ENCODE measurements at places on chromosomes 12 and 14. TPM values are rescaled to one million over a fixed set of nuclear protein-coding genes. Genes with fewer than 3 reads are reported as not detected.

NOVA1 gene
- total RNA-seq, result 11.0 TPM

DNA sequence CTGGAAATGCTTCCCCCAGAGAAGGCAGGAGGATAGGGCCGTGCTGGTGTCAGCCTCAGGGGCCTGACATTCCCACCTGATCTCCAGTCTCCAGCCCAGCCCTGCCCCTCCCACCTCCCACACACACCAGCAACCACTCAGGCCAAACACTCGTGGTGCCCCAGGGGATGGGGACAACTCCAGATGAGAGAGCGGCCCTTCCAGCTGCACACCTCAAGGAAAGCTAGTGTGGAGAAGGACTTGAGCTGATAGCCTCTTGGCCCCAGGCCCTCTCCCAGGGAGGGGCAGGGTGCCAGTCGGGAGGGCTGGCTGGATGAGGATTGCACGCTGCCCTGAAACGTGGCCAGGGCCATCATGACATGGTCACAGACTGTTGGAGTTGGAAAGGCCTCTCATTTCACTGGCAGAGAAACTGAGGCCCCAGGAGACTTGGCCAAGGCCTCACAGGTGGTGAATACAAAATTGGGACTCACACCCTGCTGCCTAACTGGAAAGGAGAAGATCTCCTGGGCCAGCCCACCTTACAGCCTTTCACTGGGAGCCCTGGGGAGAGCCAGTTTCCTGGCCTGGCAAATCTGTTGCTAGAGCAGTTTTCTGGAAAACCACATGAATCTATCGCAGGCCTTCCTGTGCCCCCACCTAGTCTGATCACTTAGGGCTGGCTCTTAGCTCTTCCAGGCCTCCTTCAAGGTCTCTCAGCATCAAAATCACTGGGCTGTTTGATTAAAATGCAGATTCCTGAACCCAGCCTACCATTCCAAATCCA is 52.1 kb downstream of the IRF2BPL start:
- DNase-seq, result no peak

GRCh38 chr12:18421867-18422266 is 160.5 kb downstream of the PIK3C2G start:
- no peak for DNase-seq

DNA sequence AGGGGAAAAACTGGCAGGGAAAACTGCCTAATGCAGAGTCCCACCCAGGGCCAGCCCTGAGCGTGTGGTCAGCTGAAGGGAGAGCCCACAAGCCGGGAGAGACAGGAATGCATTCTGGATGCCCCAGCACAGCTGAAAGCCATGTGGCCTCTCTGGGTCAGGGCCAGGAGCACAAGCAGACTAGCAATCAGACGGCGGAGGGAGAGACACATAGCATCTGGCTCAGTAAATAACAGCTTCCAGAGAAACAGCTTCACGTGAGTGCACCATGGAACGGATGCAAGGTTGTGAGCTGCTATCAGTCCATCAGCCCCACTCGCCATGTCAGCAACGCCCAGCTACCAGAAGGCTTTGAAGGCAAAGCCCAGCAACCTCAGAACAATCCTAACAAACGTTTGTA is 28.2 kb upstream of the TMEM106C start:
- DNase-seq, result no peak

GRCh38 chr12:69810870-69811498 is 14.0 kb upstream of the MYRFL start:
- DNase-seq, result no peak

DNA sequence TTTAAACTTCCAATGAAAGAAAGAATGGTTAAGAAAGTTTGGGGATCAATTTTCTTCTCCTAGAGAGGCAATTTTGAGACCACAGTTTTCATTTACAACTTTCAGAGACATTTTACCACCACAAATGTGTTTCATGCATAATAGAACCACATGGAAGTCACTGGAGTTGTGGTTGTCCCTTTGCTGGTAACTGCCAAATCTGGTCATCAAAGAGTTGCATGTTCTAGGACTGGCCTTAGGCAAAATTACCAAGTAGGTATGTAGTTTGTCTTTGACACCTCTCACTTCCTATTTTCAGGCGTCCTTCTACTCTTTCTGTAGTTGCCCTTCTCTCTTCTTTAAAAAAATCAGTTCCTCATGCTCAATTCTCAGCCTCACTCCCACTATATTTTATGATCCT is 54.3 kb upstream of the TMX1 start:
- DNase-seq, result no peak

- no peak for DNase-seq
Observed at GRCh38 chr12:83156815-83157214, 470.1 kb downstream of the TMTC2 start.

CD69 gene
- 40.3 TPM for total RNA-seq

NPFF gene
- total RNA-seq, result not detected

DNA sequence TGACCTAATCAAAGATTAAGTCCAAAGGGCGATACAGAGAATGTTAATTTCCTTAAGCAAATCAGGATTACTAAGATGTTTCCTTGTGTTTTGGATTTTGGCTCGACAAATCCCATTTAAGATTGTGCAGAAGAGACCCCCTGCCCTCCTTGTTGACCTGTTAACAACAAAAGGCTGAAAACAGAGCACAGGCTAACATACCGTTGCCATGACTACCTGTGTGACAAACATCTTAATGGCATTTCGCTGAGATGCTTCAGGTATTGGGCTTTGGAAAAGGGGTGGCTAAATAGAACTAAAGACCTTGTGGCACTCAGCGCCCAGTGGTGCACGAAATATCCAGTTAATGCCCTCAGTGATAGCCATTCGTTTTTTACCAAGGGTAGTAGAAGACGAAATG is 1532.3 kb upstream of the TMEM132C start:
- DNase-seq, result no peak

- DNase-seq, result no peak
Observed at GRCh38 chr12:60498656-60499055, 902.8 kb downstream of the SLC16A7 start.

GRCh38 chr14:106211334-106211900 is 685.0 kb downstream of the TMEM121 start:
- DNase-seq, result no peak

DNA sequence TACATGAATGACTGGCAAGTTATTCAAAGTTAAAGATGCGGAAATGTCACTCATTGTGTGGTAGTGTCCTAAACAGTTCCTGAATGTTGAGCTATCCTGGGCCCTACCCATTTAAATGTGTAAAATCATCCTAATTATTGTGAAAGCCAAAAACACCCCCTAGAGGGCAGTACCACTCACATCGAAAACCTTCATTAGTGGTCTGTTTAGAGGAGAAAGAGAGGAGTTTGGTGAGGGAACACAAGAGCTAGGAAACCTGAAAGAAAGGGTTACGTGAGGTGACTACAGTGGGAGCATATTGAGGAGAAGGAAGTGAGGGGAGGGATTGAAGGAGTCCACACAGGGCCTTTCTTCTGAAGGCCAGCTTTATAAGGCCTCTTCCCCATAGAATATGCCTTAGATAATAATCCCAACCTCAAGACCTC is 2.5 kb upstream of the TEP1 start:
- no peak for DNase-seq

DNA sequence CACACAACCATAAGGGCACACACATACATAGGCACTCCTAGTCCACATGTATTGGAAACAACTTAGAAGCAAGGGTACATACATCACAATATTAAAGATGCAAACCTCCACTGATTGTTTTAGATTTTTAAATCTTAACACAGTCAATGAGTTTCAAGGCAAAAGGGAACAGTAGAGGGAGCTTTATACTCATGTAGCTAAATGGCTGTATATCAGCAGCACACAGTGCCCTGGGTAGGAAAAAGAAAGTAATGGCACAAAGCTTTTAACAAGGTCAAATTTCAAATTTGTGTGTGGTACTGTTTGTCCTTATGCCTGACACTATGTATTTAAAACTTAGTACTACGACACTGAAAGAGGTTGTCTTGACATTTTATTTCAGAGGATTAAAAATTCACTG is 262.0 kb downstream of the MED13L start:
- no peak for DNase-seq

DNA sequence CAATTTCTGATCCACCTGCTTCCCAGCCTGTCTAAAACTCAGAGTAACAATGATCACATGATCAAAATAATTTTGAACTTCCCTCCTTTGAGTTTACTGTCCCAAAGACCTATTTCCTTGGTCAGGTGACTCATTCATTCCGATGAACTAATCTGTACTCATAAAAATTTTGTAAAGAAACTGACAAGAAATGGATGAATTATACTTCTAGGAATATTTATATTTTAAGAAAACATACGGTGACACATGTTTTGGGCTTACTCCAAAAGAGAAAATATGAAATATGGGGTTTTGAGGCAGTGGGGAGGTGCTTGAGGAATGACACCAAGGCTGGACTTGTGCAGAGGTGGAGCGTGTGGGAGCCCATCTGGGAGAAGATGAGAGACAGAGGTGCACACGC is 42.0 kb downstream of the GUCY2C start:
- DNase-seq, result no peak

DNA sequence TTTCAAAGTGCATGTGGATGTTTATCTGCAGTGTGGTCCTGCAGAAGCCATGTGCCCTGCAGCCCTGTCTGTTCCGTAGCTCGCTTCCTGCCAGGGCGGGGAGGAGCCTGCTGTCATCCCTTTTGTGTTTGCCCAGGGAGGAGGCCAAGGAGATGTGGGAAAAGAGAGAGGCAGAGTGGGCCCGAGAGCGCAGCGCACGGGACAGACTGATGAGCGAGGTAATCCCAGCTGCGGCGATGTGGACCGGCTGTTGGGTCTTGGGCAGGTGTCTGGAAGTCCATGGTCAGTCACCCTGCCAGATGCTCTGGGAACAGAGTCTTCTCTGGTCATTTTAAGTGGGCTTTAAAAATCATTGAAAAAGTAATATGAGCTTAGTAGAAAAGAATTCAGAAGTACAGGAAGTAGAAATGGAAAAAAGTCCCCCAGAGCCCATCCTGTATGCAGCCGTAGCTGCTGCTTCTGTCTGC is 12.8 kb downstream of the TCHP start:
- DNase-seq, result no peak

ZNF219 gene
- 74.2 TPM for total RNA-seq

- DNase-seq, result no peak
Observed at GRCh38 chr14:30235485-30235884, 307.8 kb upstream of the PRKD1 start.

- DNase-seq, result no peak
Observed at GRCh38 chr14:67141146-67141900, 47.9 kb upstream of the GARIN2 start.

DNA sequence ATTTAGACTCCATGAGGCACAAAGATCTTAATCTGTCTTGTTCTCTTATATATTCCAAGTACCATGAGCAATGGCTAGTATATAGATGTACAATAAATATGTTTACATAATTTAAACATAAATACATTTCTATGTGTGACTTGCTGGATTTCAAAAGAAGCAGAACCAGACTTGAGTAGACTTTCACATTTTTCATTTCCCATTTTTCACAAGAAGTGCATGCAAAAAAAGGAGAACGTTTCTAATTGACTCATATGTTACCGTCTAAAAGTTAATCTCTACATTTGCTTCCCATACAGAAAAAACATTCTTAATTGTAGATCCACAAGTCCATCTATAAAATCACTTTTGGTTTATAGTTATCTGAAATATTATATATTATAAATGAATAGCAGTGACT is 256.5 kb upstream of the USP15 start:
- no peak for DNase-seq

- no peak for DNase-seq
Observed at GRCh38 chr14:33287189-33287588, 348.5 kb downstream of the NPAS3 start.

DNA sequence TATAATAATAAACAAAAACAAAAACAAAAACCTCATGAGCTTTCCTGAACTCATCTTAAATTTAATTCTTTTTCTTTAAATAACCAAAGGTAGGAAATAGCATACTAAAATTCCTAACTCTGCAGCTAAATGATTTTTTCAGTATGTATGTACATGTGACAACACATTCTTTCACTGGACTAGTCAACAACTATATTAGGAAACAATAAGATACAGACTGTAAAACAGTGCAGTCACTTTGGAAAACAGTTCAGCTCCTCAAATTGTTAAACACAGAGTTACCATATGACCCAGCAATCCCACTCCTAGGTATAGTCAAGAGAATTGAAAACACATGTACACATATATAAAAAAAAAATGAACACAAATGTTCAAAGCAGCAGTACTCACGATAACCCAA is 64.7 kb downstream of the SPPL3 start:
- DNase-seq, result no peak

GRCh38 chr14:103519837-103520212 is 2.8 kb downstream of the CKB start:
- DNase-seq, result no peak

DNA sequence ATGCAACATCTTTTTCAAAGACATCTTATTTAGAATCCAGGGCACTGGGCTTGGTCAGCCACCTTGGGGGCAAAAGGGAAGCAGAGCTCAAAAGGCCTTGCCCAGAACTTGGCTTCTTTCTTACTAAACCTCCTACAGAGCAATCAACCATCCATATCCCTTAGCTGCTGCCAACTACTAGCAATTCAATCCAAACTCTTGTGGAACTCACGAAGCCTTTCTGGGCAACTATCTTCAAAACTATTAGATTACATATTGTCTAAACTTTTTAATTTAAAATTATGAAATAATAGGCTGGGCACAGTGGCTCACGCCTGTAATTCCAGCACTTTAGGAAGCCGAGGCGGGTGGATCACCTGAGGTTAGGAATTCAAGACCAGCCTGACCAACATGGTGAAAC is 95.5 kb downstream of the PAWR start:
- DNase-seq, result no peak

DNA sequence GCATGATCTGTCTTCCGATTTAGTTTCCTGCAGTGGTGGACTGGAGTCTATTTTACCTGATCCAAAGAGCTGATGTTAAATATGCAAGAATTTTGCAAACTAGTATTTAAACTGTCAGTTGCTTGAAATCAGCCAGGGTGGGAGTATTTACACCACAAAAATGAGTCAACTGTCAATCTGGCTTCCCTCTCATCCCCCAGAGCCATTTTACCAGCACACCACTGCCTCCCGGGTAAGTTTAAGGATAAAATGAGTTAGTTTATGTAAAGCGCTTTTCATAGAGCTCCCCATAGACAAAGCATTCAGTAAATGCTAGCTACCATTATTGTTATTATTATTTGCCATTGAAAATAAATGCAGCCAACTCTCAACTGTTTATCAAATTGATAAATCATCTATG is 106.3 kb upstream of the FRMD6 start:
- DNase-seq, result no peak

SCNN1A gene
- total RNA-seq, result 16.4 TPM

DNA sequence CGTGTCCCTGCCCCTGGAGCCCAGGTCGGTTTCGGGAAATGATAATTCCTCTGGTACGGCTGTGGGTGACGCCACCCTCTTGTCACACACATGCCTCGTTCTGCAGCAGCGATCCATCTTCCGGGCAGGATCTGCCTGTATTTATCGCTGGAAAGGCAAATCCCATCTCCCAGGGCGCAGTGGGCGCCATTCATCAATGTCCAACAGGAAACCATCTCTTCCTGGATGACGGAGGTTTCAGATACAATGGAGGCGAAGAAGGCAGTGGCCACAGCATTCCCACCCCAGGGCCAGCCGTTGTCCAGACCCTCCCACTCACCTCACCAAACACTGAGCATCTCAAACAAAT is 74.2 kb downstream of the NOC4L start:
- no peak for DNase-seq

UNG gene
- total RNA-seq, result 11.0 TPM

PRB2 gene
- not detected for total RNA-seq

GRCh38 chr12:110199339-110200123 is 75.4 kb downstream of the IFT81 start:
- DNase-seq, result no peak

WNT1 gene
- 1.2 TPM for total RNA-seq

TMEM233 gene
- not detected for total RNA-seq

All from thoracic aorta (tissue), 2 donors.